Kasumi-1 (cell line): ENCODE measurements at places on chromosomes 2 and 18.

DNA sequence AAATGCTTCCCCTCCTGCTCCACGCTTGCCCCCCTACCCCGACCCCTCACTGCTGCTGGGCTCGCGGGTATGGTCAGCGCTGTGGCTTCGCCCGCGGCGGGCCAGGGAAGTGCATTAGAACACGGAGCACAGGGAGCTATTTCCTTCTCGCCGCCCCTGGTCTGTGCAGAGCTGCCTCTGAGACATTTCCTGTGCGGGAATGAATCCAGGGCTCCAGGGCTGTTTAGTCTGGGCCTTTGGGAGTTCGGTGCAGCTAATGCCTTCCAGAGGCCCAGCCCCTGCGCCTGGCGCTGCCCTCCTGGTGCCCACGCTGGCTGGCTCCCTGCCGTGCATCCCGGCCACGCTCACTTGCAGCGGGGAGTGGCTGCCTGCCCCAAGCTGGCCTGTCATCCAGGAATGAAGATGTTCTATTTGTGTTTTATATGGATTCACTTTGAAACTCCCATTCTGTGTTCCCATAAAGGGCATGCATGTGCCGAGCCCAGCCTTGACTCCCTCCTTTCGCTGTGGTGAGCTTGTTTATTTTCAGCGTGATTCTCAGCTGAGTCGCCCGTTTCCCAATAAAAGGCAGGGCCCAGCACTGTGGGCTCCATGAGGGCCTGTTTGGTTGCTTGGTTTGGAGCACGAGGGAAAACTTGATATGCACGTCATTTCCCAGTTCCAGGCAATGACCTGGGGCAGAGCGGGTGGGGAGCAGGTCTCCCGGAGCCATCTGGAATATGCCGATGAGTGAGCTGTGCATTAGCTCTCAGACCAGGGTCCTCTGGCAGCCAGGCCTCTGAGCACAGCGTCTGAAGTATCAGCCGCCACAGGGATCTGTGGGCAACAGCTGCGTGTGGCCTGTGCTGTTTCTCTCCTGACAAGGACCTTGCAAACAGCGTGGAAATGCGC is 42.7 kb downstream of the SH3RF3 start:
- peak; percentile 27 for DNase-seq

DNA sequence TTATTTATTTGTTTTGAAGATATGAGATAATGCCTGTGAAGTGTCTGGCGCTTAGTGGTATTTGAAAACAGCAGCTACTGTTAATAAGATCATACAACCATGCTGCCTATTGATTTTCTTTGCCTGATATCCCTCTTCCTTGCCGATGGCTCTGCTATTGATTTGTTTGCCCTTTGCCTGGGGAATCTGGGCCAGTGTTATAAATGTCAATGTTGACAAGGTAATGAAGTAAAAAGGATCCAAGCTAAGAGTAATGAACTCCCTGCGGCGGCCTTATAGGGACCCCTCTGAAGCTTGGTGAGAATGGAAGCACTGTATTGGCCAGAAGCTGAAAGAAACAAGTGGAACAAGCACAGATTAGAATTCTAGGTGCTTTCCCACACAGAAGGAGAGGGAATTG is 854.6 kb downstream of the CNTNAP5 start:
- DNase-seq: no peak

- no peak for DNase-seq
Measured at GRCh38 chr2:217404236-217404760, 544.4 kb upstream of the TNP1 start.

DNA sequence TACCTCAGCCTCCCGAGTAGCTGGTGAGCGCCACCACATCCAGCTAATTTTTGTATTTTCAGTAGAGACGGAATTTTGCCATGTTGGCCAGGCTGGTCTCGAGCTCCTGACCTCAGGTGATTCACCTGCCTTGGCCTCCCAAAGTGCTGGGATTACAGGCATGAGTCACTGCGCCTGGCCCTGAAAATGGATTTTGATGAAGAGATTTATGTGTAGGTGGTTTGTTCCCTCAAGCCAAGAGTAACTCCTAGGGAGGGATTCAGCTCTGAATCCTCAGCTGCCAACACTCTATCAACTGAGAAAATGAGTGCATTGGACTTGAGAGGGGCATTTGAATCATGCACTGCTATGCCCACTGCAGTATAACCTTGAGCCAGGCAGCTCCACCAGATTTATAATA is 17.5 kb upstream of the LIPG start:
- DNase-seq: no peak

GRCh38 chr2:239776436-239777005 is 248.6 kb downstream of the NDUFA10 start:
- no peak for DNase-seq

- no peak for DNase-seq
Measured at GRCh38 chr2:23375448-23375847, 9.5 kb upstream of the KLHL29 start.

DNA sequence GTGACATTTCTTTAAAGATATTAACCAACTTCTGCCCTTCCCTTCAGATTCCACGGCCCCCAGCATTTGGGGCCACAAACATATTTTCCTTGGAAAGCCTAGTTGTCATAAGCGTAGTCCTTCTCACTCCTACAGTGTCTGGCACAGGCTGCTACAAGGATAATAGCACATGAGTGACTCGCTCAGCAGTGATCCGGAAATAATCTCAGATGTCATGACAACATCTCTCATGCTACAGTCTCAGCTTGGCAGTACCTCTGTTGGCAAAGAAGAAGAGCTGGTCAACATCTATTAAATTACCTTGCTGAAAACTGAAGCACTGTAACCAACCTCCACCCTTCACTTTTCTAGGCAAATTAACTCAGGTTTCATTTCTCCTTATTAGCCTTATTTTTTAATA is 351.7 kb downstream of the RAD51AP2 start:
- DNase-seq: no peak

GRCh38 chr2:144339048-144339447 is 180.9 kb downstream of the ZEB2 start:
- DNase-seq: no peak

GRCh38 chr2:206890179-206890578 is 49.1 kb upstream of the CPO start:
- DNase-seq: no peak

DNA sequence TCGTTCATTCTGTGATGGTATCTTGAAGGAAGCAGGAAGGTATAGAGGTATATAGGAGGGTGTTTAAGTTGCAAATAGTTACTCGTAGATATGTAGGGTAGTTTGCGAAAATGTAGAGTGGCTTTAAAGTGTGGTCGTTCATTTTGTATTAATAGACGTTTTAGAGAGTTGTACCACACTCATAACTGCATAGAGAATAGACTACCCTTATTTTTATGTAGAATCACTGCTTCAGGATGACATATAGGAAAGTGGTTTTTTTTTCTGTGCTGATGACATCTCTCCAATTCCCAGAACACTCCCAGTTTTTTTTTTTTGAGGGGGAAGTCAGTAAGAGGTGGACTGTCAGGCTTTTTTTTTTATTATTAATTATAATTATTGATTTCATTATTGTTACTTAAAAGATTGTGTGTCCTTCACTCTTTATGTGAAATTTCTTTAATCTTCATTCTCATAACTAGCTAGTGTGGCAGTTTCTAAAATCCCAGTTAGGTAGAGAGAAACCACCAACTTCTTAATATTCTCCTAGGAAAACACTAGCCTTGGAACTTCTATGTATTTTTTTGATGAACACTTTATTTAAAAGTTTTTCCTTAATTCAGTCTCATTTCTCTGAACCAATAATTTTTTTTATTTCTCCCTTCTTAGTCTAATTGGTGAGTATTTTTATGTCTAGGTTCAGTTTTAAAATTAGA is 1.5 kb downstream of the ACTR3 start:
- DNase-seq: no peak

- DNase-seq: peak; percentile 64
Measured at GRCh38 chr2:28624793-28625701, 126.6 kb upstream of the PPP1CB start.

- no peak for DNase-seq
Measured at GRCh38 chr2:25256488-25256875, 85.2 kb downstream of the DNMT3A start.

DNA sequence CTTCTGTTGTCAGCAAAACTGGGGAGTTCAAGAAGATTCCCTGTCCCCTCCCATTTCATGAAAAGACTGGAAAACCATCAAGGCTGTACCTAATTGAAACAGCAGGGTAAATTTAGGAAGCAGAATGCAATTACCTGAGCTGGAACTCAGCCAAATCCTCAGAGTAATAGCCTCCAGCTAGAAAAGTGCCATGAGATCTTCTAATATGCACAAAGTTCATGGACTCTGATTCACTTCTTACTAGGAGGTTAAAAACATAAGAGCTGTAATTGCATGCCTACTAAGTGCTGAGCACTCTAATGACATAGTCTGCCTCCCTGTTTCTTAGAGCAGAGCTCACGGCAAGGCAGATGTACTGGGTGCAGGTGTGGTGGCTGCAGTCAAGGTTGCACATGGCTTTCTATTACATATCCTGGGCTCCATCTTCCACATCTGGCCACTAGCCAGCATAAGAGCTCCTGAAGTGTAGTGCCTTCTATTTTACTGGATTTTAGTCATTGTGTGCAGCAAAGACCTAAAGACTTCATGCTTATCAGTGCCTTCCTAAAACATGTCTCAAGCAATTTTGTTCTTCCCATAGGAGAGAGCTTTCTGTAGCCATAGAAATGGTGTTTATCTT is 341.7 kb downstream of the PTPRM start:
- DNase-seq: no peak

DNA sequence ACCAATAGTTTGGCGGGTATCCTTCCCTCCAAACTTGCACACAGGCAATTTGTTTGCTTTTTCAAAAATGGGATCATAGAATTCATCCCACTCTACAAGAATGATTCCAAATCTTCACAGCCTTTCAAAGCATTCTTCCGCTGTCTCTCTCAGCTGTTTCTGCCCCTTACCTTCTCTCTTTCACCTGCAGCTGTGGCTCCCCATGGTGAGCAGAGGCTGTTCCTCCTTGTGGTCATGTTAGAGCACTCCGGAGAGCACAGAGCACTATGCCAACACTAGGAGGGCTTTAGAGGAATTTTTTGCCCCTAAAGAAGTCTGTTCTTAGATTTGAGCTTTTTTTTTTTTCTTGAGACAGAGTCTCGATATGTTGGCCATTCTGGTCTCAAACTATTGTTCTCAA is 30.4 kb downstream of the MTHFD2 start:
- no peak for DNase-seq

DNA sequence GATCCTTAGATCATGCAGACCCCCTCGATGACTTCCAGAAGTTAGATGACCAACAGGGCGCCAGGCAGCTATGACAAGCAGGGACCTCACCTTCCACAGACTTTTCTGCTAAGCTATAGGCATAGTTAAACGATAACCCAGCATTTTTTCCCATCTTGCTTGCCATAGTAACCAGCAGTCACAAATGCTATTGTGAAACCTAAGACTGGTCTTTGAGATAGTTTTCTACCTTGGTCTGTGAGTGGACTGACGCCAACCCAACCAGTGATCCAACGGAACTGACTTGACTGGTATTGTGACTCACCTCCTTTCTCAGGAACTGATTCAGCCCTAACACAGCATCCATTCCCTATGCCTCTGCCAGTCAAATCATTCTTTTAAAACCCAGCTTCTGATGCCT is 361.2 kb downstream of the LRRTM4 start:
- DNase-seq: no peak

- no peak for DNase-seq
Measured at GRCh38 chr18:60962625-60963024, 370.6 kb upstream of the CDH20 start.

DNA sequence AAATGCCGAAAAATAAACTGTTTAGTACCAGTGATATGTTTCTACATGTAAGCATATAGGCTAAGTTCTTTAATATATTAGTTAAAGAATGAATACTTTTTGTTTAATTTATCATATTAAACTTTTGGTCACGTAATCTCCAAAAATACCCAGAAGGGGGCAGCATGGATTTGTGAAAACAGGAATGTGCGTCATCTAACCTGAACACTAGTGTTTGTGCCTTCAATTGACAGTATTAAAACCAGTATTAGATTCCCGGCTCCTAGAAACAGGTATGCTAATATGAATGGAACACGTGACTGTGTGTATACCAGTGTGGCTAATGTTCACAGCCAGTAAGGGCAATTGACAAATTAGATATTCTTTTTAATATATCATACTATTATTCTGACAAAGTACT is 51.8 kb downstream of the WDR7 start:
- peak; percentile 53 for DNase-seq

GRCh38 chr18:42536442-42536841 is 579.0 kb downstream of the RIT2 start:
- no peak for DNase-seq

GRCh38 chr2:203734276-203734983 is 28.0 kb downstream of the CD28 start:
- DNase-seq: no peak

DNA sequence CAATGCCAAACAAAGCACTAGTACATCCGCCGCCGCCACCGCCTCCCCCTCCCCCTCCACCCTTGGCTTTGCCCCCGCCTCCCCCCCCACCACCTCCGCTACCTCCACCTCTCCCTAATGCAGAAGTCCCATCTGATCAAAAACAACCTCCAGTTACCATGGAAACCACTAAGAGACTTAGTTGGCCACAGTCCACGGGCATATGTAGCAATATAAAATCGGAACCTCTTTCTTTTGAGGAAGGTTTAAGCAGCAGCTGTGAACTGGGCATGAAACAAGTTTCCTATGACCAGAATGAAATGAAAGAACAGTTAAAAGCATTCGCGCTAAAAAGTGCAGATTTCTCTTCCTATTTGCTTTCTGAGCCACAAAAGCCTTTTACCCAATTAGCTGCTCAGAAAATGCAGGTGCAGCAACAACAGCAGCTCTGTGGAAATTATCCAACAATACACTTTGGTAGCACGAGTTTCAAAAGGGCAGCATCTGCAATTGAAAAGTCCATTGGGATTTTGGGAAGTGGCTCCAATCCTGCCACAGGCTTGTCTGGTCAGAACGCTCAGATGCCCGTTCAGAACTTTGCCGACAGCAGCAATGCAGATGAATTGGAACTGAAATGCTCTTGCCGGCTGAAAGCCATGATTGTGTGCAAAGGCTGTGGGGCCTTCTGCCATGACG is 168.0 kb downstream of the ASXL3 start:
- no peak for DNase-seq
